GM06990 (cell line): ENCODE measurements at places on chromosomes 3 and 15.
A peak's percentile ranks its signal among the peaks of the same experiment; 100 is the strongest.

GRCh38 chr3:112477891-112478290 lies 21.4 kb downstream of the BTLA start:
- no peak for DNase-seq

DNA sequence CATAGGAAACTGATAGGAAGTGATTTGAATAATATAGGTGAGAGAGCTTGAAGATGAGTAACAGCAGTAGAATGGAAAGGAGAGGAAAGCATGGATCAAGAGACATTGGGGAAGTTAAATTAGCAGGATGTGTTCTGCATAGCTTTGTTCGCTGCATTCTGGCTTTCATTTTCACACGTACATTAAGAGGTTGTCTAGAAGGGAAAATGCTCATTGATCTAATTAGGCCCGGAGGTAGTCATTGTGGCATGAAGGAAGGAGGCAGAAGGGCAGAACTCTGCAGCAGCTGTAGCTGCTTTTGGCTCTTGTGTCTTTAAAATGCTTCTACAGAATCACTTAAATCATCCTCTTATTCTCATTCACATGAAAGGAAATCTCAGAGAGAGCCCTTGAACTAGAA lies 40.3 kb downstream of the KCNAB1 start:
- no peak for DNase-seq

- DNase-seq = peak; percentile 35
Observed at GRCh38 chr3:45962033-45962432, 18.8 kb downstream of the CXCR6 start.

GRCh38 chr15:52360229-52361203 lies 64.9 kb upstream of the MYO5C start:
- no peak for DNase-seq

- DNase-seq = no peak
Observed at GRCh38 chr3:133442518-133442917, 42.7 kb downstream of the BFSP2 start.

GRCh38 chr3:111676211-111677006 lies 81.3 kb upstream of the ZBED2 start:
- DNase-seq = no peak

GRCh38 chr3:148923592-148923991 lies 58.5 kb downstream of the CPA3 start:
- DNase-seq = no peak

DNA sequence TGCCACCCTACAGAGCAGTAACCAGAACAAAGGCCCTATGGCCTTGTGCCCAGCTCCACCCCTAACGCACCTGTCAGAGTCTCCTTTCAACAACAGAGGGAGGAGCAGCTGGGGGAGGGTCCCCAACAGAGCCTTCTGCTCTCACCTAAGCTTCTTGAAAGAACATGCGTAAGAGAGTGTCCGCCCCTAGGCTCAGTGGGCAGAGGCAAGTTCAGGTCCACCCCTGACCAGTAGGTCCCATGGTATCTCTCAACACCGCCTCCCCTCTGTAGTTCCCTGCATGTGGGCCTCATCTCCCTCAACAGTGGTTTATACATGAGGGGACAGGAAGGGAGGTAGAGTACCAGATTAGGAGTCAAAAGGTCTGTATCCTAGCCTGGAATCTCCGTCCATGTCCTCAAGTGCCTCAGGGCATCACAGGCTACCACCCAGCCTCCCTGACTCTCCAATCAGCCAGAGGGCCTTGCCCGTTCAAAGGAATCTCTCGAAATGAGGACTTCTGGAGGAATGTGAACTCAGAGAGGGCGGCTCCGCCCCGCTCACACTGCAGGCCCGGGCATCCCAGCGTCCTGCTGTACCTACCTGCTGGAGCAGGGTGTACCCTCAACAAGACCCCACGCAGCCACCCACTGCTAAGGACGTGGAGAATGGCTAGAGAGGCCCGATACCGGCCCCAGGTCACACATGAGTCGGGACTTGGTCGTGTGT lies 680 bp downstream of the POC1A start:
- DNase-seq = no peak
